ENCODE measurements at places on chromosomes 5 and 9. TPM values are rescaled to one million over a fixed set of nuclear protein-coding genes. Genes with fewer than 3 reads are reported as not detected.

DNA sequence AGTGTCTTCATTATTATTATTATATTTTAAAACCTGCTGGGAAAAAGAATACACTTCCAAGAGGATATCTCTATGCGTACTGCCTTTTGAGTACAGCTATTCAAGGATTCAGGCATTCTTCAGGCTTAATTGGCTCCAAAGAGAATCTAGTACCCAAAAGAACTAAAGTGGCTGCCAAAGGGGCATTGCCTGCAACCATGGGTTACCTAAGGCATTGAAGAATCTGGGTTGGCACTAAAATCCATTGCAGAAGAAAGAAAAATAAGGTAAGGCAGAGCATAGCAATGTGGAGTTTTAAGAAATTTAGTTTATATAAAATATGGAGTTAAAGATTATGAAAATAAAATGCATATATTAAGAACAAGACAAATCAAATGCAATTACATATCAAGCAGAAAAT, 223.5 kb downstream of the TMEM161B start:
- DNase-seq = no peak

- DNase-seq = no peak
Observed at GRCh38 chr5:88778736-88779135, 104.2 kb downstream of the MEF2C start.

DNA sequence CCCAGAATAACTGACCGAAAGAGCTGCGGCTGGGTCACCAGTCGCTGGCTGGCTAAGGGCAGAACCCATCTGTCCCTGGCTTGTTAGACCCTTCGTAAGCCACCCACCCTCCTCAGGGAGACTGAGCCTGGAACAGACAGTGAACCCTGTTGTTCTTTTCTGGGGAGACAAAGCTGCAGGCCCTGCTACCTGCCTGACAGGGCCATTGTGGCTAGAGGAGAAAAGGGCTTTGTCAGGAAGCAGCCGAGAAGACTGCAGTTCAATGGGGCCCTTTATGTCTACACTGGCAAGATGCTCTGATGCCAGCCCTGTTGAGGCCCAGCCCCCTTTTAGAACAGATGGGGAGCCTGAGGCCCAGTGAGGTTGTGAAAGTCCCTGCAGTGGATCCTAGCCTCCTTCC, 3.7 kb upstream of the NIPAL4 start:
- no peak for DNase-seq

- DNase-seq = no peak
Observed at GRCh38 chr9:131841765-131842318, 102.0 kb upstream of the RAPGEF1 start.

- DNase-seq = no peak
Observed at GRCh38 chr5:1112596-1113331, 901 bp upstream of the SLC12A7 start.

- no peak for DNase-seq
Observed at GRCh38 chr5:34684281-34684979, 28.3 kb downstream of the RAI14 start.

GRCh38 chr5:139745800-139746690, 49.6 kb upstream of the PSD2 start:
- DNase-seq = peak; percentile 76

GRCh38 chr9:108257382-108257781, 598.4 kb downstream of the ACTL7B start:
- no peak for DNase-seq

DNA sequence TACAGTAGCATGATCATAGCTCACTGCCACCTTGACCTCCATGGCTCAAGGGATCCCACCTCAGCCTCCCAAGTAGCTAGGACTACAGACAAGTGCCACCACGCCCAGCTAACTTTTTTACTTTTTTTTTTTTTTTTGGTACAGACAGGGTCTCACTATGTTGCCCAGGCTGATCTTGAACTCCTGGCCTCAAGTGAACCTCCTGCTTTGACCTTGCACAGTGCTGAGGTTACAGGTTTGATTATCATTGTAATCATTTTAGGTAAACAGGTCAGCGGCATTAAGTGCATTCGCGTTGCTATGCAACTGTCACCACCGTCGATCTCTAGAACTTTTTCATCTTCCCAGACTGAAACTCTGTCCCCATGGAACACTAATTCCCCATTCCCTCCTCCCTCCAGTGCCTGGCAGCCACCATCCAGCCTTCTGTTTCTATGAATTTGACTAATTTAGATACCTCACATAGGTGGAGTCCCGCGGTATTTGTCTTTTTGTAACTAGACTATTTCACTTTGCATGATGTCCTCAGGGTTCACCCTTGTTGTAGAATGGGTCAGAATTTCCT, 5.8 kb upstream of the CARD19 start:
- DNase-seq = no peak

DNA sequence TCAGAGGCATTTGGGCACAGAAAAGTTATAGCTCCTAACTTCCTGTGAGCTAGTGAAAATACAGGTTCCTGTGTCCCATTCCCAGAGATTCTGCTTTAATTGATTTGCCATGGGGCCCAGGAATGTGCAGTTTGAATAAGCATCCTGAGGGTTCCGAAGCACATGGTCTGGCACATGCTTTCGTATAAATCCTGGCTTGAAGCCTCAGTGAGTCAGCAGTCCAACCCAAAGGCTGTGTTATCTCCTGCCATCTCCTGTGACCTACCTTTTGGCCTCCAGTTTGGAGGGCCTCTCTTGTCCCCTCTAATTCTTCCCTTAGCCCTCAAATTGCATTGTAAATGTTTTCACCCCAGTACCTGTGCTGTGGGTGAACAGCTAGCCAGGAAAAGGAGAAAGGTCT, 183.8 kb downstream of the NR3C1 start:
- DNase-seq = peak; percentile 65

TNC gene
- total RNA-seq = 8.3 TPM

ABLIM3 gene
- total RNA-seq = 13.9 TPM

TEX48 gene
- not detected for total RNA-seq

Measured in fibroblast of the aortic adventitia (primary cell).